ENCODE measurements at places on chromosomes 5 and 9. TPM values are rescaled to one million over a fixed set of nuclear protein-coding genes. Genes with fewer than 3 reads are reported as not detected.

NR4A3 gene
- 0.98 TPM for total RNA-seq

GRCh38 chr9:26078706-26079105 is 400.5 kb upstream of the TUSC1 start:
- H3K27ac ChIP-seq: no peak overlapping the region
- H3K36me3 ChIP-seq: no peaks in the 10 kb centered on the region
- no peaks in the 10 kb centered on the region for H3K27me3 ChIP-seq
- no peak for DNase-seq
- peaks cover 7% of the 10 kb centered on the region for H3K4me1 ChIP-seq
- no peak overlapping the region for H3K4me3 ChIP-seq

DNA sequence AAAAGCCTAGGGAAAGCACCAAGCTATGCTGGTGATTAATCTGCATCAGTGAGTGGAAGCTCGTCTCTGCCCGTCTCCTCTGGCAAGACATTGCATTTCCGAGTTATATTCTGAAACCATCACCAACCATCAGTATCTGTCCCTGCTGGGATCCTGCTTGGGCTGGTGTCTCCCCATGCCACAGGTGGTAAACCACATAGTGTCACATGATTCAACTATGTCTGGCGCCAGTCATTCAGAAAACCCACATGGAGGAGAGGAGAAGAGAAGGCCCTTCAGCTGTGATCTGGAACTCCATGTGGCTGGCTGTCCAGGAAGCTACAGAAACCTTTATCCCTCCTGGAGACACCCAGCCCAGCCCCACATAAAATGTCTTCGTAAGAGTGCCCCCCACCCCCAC is 4.8 kb downstream of the IL9 start:
- H3K27me3 ChIP-seq: no peaks in the 10 kb centered on the region
- H3K4me1 ChIP-seq: peaks cover 5% of the 10 kb centered on the region
- DNase-seq: no peak
- H3K4me3 ChIP-seq: no peak overlapping the region
- no peak overlapping the region for H3K27ac ChIP-seq
- no peaks in the 10 kb centered on the region for H3K36me3 ChIP-seq

DNA sequence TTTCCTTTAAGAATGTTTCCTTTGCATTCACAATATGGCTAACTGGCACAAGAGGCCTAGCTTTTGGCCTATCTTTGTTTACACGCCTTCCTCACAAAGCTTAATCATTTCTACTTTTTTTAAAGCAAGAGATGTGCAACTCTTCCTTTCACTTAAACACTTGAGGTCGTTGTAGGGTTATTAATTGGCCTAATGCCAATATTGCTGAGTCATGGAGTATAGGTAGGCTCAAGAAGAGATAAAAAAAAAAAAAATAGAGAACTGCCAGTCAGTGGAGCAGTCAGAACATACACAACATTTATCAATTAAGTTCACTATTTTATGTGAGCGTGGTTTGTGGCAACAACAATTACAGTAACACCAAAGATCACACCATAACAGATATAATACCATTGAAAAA is 5.9 kb downstream of the FKBP15 start:
- DNase-seq: peak; percentile 48
- no peaks in the 10 kb centered on the region for H3K36me3 ChIP-seq
- H3K27ac ChIP-seq: no peak overlapping the region
- no peaks in the 10 kb centered on the region for H3K27me3 ChIP-seq

INSL6 gene
- not detected for total RNA-seq

DNA sequence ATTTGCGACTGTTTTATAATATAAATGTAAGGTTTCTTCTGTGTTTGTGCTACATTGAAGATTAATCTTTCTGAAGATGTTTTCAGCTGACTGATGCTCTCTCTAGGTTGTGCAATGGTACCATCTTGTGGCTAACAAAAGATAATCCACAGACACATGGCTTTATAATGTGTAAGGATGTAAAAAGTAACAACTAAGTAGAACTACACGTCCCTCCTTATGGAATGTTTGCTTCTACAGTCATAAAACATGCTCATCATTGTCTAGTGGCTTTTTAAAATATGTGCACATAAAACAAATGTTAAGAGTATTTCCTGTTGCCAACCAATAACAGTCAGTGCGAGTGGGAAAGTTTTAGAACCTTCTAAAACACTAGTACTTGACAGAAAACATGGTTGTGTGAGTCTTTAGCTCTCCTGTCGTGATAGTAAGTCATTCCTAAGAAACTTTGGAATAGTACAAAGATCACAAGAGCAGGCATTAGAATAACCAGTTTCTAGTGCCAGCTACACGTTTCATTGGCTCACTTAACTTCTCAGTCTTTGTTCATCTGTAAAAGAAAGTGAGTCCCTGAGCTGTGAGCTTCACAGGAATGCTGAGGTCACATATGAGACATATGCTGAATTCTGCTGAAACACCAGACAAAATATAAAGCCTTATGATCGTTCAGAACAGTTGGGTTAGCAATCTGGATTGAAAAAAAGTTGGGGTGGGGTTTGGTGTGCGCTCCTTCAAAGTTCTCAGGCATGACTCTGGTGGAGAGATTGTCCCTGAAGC is 75.7 kb upstream of the GLIS3 start:
- H3K27ac ChIP-seq: peak overlapping the region; percentile 58
- peak; percentile 69 for DNase-seq
- H3K4me3 ChIP-seq: no peak overlapping the region
- no peaks in the 10 kb centered on the region for H3K27me3 ChIP-seq
- no peaks in the 10 kb centered on the region for H3K36me3 ChIP-seq

DNA sequence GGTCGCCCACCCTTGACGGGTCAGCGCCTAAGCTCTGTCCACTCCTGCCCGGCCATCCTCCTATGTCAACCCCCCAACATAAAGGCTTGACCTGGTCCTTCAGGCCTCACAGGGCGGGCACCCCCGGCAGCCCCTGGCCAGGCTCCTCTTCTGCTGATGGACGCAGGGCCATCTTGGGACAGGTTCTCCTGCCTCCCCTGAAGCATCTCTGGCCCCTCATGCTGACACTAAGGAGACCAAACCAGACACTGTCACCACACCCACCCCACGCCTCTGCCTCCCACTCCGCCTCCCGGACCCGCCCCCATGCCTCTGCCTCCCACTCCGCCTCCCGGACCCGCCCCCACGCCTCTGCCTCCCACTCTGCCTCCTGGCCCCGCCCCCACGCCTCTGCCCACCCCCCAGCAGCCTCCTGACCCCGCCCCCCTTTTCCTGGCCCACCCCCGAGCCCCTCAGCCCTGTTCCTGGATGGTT is 6.8 kb downstream of the OBP2A start:
- H3K27ac ChIP-seq: no peak overlapping the region
- no peaks in the 10 kb centered on the region for H3K36me3 ChIP-seq
- no peaks in the 10 kb centered on the region for H3K4me1 ChIP-seq
- DNase-seq: no peak
- H3K27me3 ChIP-seq: no peaks in the 10 kb centered on the region
- no peak overlapping the region for H3K4me3 ChIP-seq

SLC1A1 gene
- total RNA-seq: 4.8 TPM

GRCh38 chr5:116724971-116725370 is 150.3 kb upstream of the SEMA6A start:
- DNase-seq: no peak
- no peaks in the 10 kb centered on the region for H3K4me1 ChIP-seq
- H3K4me3 ChIP-seq: no peak overlapping the region
- H3K27ac ChIP-seq: no peak overlapping the region

- peak; percentile 86 for DNase-seq
- H3K27ac ChIP-seq: no peak overlapping the region
- H3K4me3 ChIP-seq: no peak overlapping the region
These were observed 132.2 kb downstream of the FBXO4 start for GRCh38 chr5:42057254-42057690.

DNA sequence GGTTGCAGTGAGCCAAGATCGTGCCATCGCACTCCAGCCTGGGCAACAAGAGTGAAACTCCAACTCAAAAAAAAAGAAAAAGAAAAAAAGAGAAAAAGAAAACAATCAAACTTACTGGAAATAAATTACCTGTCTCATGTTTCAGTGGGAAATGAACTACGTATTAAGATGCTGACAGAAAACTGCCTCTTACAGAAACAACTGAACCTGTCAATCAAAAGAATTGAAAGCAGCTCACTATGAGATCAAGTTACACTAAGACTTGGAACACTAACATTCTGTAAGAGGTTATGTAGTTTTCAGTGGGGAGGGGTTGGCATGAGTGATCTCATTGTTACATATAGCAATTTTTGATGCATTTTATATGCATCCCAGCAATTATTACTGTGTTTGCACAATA is 64.4 kb upstream of the SPATA31E1 start:
- no peaks in the 10 kb centered on the region for H3K27me3 ChIP-seq

Data from PC-3 (cell line).